ENCODE measurements at places on chromosomes 16 and 17. TPM values are rescaled to one million over a fixed set of nuclear protein-coding genes. Genes with fewer than 3 reads are reported as not detected.

The CYB561 gene
- 2.5 TPM for total RNA-seq

The PRSS27 gene
- total RNA-seq: under 0.01 TPM

The KRT15 gene
- 3.6 TPM for total RNA-seq

DNA sequence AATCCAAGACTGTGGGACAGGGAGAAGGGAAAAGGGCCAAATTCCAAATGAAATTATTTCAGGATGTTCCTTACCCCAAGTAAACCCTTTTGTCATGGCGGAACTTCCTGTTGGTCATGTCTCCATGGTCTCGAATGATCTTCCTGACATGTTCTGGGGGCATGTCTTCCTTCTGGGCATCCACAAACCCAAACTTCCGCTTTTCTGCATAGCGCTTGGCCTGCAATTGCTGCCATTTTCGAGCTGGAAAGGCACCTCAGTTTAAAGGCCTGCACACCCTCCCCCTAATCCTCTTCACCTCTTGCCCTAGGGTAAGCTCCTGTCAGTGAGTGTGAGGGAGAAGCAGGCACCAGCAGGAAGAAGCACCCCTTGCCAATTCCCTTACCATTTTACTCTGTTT lies 1.2 kb downstream of the PRPF8 start:
- peaks cover 43% of the 10 kb centered on the region for H3K36me3 ChIP-seq
- peak overlapping the region; percentile 61 for H3K4me3 ChIP-seq
- no peaks in the 10 kb centered on the region for H3K27me3 ChIP-seq

- no peak overlapping the region for H3K4me3 ChIP-seq
- no peaks in the 10 kb centered on the region for H3K27me3 ChIP-seq
- 0 out of 2 replicates have a peak, but pooled peaks cover 2% of the 10 kb centered on the region for H3K4me1 ChIP-seq
- H3K36me3 ChIP-seq: peaks cover 2% of the 10 kb centered on the region
- DNase-seq: no peak
These were observed 6.9 kb upstream of the MAPK7 start for GRCh38 chr17:19371259-19372010.

DNA sequence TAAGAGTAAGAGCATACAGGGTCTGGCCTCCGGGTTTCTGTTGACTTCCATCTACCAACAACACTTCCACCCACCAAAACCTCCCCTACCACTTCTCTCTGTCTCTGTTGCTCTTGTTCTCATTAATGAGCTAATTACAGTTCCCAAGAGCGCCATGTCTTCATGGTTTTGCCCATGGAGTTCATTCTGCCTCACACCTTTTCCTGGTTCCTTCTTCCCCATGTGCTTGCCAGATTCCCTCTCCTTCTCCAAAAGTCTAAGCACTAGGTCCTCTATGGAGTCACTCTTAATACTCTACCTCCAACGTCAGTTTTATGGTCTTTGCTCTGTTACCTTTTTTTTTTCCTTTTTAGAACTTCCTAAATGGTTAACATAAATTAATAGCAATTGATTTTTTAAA lies 92.8 kb downstream of the MYO1D start:
- no peak overlapping the region for H3K4me3 ChIP-seq
- no peak for DNase-seq
- no peak overlapping the region for H3K27ac ChIP-seq
- no peaks in the 10 kb centered on the region for H3K4me1 ChIP-seq
- no peaks in the 10 kb centered on the region for H3K27me3 ChIP-seq

DNA sequence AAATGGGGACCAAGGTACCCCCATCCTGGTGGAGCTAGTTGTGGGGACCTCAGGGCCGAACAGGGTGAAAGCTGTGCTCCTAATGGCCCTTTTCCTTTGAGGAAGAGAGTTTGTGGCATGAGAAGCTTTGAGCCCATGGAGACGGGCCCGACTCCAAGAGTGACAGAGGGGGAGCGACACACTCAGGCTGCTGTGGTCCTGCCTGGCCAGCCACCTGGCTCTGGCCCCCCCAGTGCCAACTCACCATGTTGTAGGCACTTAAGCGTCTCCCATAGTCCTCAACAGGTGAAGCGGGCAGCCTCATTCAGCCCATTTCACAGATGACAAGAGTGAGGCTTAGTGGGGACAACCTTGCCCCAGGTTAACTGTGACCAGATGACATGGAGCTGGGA lies 1.6 kb downstream of the IL21R start:
- no peak for DNase-seq
- no peak overlapping the region for H3K4me3 ChIP-seq
- H3K36me3 ChIP-seq: no peaks in the 10 kb centered on the region
- peaks cover 20% of the 10 kb centered on the region for H3K4me1 ChIP-seq
- no peak overlapping the region for H3K27ac ChIP-seq
- H3K27me3 ChIP-seq: no peaks in the 10 kb centered on the region

DNA sequence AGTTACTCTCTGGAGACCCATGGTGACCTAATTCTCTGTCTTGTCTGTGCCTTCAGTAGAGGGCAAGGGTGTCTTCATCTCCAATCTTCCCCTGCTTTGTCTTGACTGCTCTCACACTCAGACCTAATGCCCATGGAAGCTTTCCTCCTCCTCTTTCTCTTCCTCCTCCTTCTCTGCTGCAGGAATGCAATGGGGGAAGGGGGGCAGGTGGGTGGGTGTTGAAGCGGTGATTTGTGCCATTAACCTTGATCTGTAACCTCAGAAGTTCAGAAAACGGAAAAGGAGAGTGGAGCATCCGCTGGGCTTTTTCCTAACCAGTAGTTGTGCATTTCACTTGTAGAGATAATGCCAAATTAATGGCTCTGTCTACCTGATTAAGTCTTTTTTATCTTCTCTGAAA lies 172.3 kb upstream of the CDH11 start:
- no peak for DNase-seq
- peaks cover 2% of the 10 kb centered on the region for H3K27me3 ChIP-seq
- H3K4me1 ChIP-seq: no peaks in the 10 kb centered on the region
- H3K4me3 ChIP-seq: no peak overlapping the region
- H3K36me3 ChIP-seq: no peaks in the 10 kb centered on the region

DNA sequence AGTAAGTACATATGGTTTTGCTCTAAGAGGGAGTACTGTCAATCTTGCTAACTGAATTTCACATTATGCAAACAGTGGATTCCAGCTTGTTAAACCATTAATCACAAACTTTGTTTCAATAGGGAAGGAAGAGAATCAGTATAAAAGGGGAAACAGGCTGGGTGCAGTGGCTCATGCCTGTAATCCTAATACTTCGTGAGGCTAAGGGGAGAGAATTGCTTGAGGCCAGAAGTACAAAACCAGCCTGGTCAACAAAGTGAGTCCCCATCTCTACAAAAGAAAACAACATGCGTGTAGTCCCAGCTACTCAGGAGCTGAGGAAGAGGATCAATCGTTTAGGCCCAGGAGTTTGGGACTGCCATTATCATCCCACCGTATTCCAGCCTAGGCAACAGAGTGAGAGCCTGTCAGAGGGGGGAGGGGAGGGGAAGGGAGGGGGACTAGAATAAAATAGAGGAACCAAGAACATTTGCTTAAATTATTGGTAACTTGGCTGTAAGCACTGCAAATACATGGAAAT lies 65.7 kb downstream of the FBXL20 start:
- no peak overlapping the region for H3K4me3 ChIP-seq
- no peak overlapping the region for H3K27ac ChIP-seq
- DNase-seq: no peak

Data from IMR-90 (cell line).